ENCODE measurements at places on chromosomes 13 and 19. TPM values are rescaled to one million over a fixed set of nuclear protein-coding genes. Genes with fewer than 3 reads are reported as not detected.

LGALS4 gene
- total RNA-seq, result 2.3 TPM

DNA sequence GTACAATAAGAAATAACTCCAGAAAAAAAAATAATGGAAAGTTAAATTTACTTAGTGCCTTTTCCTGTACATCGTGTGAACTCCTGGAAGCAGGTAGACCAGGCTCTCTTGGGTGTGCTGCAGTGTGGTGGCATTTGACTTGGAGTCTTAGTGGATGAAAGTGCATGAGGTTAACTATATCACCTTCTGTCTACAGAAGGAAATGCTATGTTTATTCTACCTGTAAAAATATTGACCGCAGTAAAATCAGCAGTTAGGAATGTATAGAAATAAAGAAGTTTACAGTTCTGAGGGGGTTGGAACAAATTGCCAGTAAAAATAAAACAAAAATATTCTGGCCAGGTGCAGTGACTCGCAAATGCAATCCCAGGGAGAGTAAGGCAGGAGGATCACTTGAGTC is 722.1 kb downstream of the LIG4 start:
- no peak overlapping the region for H3K4me3 ChIP-seq
- H3K27ac ChIP-seq, result no peak overlapping the region
- no peak for DNase-seq
- no peaks in the 10 kb centered on the region for H3K27me3 ChIP-seq
- H3K4me1 ChIP-seq, result no peaks in the 10 kb centered on the region

- DNase-seq, result no peak
- no peaks in the 10 kb centered on the region for H3K27me3 ChIP-seq
- no peaks in the 10 kb centered on the region for H3K4me1 ChIP-seq
These were observed 256.9 kb downstream of the TEX29 start for GRCh38 chr13:111577208-111577828.

- no peaks in the 10 kb centered on the region for H3K36me3 ChIP-seq
- H3K4me1 ChIP-seq, result no peaks in the 10 kb centered on the region
- no peak overlapping the region for H3K27ac ChIP-seq
- H3K27me3 ChIP-seq, result no peaks in the 10 kb centered on the region
- DNase-seq, result no peak
These were observed 49.1 kb downstream of the MZT1 start for GRCh38 chr13:72678312-72678711.

DNA sequence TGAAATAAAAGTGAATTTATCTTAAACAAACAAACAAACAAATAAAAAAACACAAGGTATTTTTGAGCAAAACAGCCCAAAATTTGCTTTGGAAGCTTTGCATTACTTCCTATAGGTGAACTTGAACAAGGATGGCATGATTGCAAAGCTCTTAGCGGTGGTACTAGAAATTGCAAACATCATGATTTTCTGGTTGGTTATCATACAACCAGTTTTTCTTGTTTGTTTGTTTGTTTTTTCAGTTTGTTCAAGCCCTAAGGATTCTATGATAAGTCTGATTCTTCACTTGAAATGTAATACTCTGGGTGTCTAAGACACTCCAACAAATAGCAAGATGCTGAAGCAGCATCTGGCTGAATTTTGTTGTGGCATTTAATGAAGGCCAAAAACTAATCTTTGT is 15.9 kb downstream of the DCLK1 start:
- no peaks in the 10 kb centered on the region for H3K27me3 ChIP-seq
- H3K27ac ChIP-seq, result no peak overlapping the region
- H3K4me1 ChIP-seq, result no peaks in the 10 kb centered on the region
- H3K36me3 ChIP-seq, result no peaks in the 10 kb centered on the region
- no peak overlapping the region for H3K4me3 ChIP-seq

- DNase-seq, result no peak
- no peak overlapping the region for H3K27ac ChIP-seq
- peaks cover 21% of the 10 kb centered on the region for H3K4me1 ChIP-seq
- peaks cover 53% of the 10 kb centered on the region for H3K36me3 ChIP-seq
- H3K4me3 ChIP-seq, result no peak overlapping the region
These were observed 14.3 kb downstream of the FZR1 start for GRCh38 chr19:3520166-3521103.

- no peak overlapping the region for H3K4me3 ChIP-seq
- H3K36me3 ChIP-seq, result no peaks in the 10 kb centered on the region
- no peaks in the 10 kb centered on the region for H3K4me1 ChIP-seq
- peaks cover 5% of the 10 kb centered on the region for H3K27me3 ChIP-seq
These were observed 143.3 kb upstream of the IPO5 start for GRCh38 chr13:97810152-97810551.

- H3K27ac ChIP-seq, result no peak overlapping the region
- no peaks in the 10 kb centered on the region for H3K27me3 ChIP-seq
- no peak for DNase-seq
- no peaks in the 10 kb centered on the region for H3K36me3 ChIP-seq
These were observed 99.8 kb downstream of the LACC1 start for GRCh38 chr13:43979492-43979891.

Measured in CD4-positive, alpha-beta T cell (primary cell).